ENCODE measurements at places on chromosomes 6 and 20.

DNA sequence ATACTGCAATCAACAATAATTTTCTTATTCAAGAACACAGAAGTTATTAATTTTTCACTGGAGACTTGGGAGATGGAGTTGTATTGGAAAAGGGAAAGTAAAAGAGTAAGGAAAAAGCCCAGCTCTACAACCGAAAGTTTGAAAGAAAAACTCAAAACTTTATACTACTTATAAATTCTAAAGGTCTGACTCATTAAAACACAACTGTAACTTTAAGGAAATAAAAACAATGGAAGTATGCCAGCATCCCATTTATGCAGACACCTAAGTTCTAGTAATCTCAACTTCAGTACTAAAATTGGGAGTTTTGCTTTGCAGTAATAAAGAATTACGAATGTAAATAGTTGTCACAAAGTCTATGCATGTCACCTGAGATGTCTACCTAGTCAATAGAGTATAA lies 80.6 kb downstream of the IRAK1BP1 start:
- DNase-seq = no peak

DNA sequence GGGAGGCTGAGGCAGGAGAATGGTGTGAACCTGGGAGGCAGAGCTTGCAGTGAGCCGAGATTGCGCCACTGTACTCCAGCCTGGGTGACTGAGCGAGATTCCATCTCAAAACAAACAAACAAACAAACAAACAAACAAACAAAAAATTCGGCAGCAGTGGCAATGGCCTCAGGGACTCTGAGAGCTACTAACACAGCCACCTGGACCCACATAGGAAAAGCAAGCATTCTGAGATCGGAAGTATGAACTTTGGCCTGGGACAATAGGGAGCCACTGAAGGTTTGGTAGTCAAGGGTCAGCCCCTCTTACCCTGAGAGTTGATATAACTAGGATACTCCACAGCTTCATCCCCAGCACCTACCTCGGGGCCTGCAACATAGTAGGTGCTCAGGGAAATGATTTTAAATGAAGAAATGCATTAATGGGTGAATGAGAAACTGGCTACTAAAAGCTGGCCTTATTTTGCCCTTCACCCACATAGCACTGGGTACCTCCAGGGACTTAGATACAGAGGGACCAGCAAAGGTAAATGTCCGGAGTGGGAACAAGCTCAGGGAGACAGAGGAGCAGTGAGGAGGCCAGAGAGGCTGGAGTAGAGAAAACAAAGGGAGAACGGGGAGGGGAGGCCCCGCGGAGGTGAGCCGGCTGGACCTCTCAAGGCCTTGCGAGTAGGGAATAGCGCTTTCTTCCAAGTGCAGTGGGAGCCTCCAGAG lies 46.6 kb upstream of the PTGIS start:
- no peak for DNase-seq

DNA sequence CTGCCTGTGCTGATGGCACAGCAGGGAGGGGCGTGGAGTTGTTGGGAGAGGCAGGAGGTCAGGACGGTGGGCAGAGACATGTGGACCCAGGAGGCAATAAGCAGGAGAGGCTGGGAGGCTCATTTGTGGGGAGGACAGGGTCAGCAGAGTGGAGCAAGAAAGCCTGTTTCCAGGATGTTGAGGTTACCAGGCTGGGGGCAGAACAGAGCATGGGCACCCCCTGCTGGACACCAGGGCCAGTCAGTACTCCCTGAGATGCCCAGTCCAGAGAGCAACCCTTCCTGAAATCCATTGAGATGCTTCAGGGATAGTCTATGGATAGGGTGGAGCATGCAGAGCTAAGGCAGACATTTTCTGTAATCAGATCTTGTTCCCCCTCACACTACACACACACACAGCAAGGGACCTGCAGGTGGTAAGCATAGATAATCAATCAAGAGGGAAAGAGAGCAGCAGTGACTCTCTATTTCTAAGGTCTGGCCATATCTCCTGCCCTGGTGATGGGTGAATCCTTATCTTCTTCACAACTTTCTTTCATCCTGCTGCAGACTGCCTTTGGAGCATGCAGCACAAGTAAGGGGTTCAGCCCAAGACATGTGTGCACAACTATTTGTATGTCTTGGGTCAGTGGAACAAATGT lies 41.7 kb downstream of the MOCS1 start:
- no peak for DNase-seq

GRCh38 chr20:9646375-9646774 lies 132.0 kb downstream of the LAMP5 start:
- no peak for DNase-seq

DNA sequence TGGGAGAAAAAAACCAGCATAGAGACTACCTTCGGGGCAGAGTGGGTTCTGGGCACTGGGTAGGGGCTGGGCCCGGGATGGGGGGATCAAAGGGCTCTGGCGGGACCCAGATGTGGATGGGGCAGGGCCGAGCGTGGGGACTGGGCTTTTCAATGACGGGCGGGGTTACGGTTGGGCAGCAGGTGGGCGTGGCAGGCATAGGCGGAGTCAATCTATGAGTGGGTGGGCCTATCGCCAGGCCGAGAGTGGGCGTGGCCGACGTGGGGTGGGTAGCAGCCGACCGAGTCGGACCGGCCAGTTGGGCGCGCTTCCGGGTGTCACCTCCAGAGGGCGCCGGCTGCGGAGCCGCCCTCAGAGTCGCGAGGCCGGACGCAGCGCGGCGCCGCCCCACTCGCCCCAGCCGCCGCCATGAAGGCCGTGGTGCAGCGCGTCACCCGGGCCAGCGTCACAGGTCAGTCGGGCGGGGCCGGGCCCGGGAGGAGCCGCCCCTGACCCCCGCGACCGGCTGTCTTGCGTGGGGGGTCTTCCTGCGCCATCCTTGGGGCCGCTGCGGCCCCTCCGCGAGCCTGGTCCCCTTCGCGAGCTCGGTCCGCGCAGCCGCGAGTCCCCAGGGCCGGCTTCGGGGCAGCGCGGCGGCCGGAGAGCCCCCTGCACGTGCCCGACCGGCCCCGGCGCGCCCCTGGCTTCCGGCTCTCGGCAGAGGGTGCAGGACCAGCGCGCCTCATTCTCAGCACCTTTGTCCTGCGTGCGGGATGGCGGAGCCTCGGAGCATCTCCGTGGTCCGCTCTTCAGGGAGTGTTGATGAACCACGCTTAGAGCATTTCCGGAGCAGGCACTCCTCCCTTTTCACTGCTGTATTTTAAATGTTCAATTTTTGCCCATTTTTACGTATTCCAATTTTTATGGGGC lies at the start of gene DTD1:
TSS of gene DTD1 (plus strand) at position 390 of the 909 bp plus-strand sequence. CDS start at position 409, 19 bp downstream.
- peak; percentile 88 for DNase-seq

GRCh38 chr6:12147557-12148316 lies 135.6 kb downstream of the HIVEP1 start:
- DNase-seq = no peak

DNA sequence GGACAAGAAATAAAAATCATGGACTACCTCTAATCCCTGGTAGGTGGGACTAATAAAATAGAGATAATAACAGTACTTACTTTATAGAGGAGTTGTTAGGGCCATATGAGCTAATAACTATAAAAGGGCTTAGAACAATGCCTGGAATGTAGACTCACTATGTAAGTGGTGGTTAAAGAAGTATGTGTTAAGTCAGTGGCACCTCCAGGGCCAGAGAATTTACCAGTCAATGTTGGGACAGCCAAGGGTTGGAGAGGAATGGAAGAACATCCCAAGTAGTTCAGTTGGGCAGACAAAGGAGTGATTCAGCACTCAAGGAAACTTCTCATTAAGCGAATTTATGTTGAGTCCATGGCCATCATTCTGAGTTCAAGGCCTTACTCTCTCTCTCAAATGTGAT lies 116.8 kb downstream of the OTOR start:
- no peak for DNase-seq

DNA sequence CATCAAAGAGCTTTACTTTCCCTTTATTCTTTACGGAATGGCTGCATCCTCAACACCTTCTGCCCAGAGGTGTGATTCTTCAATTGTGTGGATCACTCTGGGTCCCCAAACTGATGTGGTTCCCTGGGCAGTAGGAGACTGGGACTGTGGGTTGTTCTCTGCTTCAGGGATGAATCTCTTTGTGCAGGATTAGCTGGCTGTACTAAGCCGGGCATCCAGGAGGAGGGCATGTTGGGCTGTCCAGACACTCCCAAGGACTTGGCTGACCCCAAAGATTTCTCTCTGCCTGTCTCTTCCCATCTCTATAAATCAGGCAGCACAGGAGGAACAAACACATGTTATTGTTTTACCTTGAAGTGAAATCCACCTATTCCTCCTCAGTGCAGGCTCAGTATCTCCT lies 15.3 kb downstream of the FARS2 start:
- DNase-seq = no peak

GRCh38 chr20:51643390-51643789 lies 100.9 kb upstream of the NFATC2 start:
- DNase-seq = no peak

GRCh38 chr20:46056970-46057855 lies 28.2 kb downstream of the SLC12A5 start:
- DNase-seq = no peak

DNA sequence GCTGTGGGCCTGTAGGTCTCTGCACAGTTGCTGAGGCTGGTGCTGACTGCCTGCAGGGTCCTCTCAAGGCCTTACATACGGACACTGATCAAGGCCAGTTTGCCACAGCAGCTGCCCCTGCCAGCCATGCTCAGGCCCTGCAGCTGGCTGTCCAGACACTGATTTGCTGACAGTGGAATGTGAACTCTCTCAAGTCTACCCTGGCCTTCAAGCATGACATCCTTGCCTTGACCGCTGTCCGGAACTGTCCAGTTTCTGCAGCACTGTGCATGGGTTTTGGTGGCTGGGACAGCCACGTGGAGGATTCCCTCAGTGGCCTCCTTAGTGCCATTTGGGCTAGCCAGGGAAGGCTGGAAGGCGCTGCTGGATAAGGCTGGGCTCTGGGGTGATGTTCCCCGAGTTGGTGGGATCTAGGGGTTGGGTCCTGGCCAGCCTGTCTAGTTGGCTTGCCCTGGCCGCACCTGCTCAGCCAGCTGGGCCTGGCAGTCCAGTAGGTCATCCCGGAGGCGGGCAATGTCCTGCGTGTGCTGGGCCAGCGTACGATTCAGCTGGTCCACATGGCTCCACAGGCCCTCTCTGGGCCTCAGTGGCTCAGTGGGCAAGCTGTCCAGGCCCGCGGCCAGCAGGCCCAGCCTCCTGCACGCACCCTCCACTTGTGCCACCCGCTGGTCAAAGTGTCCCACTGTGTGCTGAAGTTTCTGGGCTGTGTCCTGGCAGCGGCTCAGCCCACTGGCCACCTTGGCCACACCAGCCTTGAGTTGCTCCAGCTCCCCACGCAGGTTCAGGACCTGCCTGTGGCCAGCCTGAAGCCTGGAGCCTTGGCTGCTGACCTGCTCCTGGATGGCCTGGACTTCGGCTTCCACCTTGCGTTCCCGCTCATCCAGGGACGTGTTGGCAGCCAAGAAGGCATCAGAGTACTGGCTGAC lies 5.5 kb downstream of the EMILIN3 start:
- no peak for DNase-seq

GRCh38 chr6:33140556-33140955 lies 51.7 kb downstream of the COL11A2 start:
- DNase-seq = no peak

DNA sequence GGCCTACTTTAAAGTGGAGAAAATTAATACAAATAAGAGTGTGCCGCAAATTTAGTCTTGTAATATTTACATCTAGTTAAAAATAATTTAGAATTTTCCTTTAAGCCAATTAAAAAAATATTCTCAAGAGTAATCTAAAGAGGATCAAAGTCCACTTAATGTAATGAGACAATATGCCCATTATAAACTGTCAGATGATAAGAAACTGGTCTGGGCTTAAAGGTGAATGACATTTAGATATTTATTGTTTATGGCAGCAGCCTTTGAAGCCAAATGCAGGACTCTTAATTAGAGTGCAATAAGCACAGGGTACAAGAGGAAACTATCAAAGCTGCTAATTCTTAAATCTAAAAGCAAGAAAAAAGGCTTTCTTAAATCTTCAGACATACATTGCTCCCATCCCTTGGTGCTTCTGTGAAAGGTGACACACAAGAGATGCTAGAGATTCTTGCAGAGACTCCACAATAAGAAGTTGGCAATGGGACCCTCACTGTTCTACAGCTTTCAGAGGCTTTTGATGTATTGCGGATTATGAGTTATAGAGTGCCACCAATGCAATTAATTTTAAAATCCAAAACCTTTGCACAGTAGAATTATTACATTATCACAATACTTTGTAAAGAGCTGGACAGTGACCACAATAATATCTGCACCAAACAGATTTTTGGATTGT lies 116.1 kb downstream of the MAN1A1 start:
- DNase-seq = no peak

DNA sequence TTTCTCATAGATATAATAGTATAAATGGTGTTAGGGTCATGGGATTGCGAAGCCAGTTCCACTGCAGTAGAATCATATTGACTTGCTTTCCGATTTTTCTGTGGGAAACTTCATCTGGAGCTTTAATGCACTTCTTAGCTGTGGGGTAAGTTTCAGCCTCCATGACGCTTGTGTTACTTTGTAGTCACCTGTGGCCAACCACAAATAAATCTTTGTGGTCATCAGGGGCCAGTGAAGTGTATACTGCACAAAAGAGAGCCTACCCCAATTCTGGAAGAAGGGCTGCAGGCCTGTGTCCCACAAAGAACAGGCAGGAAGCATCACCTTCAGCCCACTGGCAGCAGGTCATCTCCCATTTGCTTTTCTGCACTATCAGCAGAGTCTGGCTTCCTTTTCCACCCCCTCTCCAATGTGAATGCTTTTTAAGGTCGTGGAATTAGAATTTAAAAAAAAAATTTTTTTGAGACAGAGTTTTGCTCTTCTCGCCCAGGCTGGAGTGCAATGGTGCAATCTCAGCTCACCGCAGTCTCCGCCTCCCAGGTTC lies 32.0 kb downstream of the MTHFD1L start:
- no peak for DNase-seq

DNA sequence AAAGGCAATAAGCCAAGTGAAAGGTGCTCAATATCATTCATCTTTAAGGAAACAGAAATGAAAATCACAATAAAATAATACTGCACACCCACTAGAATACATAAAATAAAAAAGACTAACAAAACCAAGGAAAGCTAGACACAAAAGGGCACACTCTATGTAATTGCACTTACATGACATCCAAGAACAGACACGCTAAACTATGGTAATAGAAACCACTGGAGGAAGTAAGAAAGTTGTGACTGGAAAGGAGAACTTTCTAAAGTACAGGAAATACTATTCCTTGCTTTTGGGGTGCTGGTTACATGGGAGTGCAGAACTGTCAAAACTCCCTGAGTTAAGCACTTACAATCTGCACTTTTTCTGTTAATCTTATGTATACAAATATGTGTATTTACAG lies 253.7 kb upstream of the RUNX2 start:
- DNase-seq = no peak

GRCh38 chr6:87241304-87241703 lies 81.1 kb upstream of the SMIM8 start:
- no peak for DNase-seq

DNA sequence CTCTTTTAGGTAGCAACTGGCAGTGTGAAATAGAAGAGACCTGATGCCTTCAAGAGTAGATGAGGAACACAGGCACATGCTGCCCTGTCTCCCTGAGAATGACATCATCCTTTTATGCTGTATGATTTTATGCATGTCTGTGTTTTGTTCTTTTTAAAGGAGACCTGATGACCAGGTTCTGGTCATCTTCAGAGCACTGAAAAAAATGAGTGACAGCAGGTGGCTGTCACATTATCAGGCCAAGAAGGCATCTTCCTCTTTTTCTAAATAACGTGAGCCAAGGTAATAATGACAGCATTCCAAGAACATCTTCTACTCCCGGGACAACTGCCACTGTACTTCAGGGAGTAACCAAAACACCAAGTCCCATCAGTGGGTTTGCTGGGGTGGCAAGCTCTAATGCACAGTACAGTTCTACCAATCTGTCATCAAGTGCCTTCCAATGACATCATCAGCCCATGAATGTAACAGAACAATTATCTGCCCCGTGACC lies 28.9 kb downstream of the CNKSR3 start:
- DNase-seq = no peak
